ENCODE measurements at places on chromosomes 1 and 21.

GRCh38 chr1:158552296-158552695, 1.9 kb downstream of the OR6Y1 start:
- DNase-seq = no peak

DNA sequence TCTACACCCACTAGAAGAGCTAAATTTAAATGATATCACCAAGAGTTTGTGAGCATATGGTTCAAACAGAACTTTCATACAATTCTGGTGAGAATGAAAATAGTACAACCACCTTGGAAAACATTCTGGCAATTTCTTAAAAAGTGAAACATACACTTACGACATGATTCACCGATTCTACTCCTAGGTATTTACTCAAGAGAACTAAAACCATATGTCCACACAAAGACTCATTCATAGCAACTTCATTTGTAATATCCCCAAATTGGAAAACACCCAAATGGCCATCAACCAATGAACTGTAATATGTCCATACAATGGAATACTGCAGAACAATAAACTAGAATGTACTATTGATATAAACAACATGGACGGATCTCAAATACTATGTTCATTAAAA, 51.2 kb upstream of the ADAM30 start:
- peak; percentile 97 for DNase-seq

GRCh38 chr1:97610748-97611147, 310.1 kb downstream of the DPYD start:
- no peak for DNase-seq

DNA sequence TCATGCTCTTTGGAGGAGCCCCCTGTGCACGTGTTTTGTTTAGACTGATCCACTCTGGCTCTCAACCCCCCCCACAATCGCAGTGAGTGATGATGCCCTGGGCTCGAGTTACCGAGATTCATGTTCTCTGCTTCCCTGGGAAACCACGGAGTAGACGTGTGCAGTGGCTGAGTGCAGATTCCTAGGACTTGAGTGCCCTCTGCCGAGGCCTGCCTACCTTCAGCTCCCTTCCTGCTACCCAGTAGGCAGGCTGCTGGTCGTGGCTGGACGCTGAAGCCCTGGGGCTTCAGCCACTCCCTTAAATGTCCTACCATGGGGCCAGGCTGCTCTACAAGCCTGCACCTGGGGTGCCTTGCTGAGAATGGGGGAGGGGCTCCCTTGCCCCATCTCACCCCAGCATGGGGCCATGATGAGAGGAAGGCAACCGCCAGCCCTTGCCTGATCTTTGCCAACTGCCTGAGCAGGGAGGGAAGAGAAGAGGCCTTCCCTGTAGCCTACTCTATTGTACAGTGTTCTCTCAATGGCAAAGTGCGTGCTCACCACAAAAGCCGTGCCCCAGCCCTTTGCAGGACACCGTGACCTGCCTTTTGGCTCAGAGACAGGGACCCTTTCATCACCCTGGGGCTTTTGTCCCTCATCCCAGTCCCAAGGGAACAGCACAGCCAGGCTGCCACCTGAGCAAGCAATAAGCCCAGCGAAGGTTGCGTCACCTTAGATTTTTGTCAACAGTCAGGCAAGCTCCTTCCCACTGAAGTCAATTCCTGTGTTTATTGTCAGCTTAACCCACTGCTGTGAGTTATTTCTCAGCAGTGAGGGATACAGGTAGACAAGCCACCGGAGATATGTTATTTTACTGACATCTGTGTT, 4.1 kb upstream of the GRIK3 start:
- no peak for DNase-seq

- DNase-seq = no peak
Observed at GRCh38 chr21:33512481-33512880, 21.0 kb upstream of the DNAJC28 start.

DNA sequence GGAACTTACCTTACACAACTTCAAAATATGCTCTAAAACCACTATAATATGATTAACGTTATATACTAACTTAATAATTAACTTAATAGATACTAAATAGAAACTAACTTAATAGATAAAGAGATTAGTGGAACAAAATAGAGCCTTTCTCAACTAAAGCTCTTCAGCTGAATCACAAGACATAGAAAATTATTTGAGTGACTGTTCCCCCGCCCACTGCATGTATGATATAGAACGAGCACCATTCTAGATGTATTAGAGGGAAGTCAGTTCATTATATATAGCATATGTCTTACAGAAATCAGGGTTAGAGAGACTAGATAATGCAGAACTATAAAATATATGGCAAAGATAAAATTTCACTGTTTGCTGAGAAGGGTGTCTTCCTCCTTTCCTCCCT, 16.3 kb downstream of the LYPLAL1 start:
- DNase-seq = no peak

- no peak for DNase-seq
Observed at GRCh38 chr1:73056826-73057225, 774.5 kb upstream of the NEGR1 start.

All from fibroblast of upper back skin (primary cell).